Right cardiac atrium (tissue), 5 donors: ENCODE measurements at places on chromosomes 2 and 18.

DNA sequence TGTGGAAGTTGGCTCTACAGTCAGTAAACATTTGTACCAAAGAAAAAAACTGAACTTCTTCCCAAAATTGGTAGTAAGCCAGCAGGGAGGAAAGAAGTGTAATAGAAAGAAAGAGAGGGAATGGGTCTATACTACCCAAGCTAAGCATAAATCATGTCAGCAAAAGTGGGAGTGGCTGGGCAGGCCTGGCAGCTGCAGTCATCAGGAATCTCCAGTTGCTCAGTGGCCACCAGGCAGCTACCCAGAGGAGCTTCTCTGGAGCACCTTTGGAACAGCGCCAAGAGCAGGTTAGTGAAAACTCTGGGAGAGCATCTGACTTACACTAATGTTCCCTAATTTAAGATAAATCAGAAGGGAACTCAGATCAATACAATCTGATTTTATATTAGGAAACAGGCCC lies 14.3 kb downstream of the FRZB start:
- DNase-seq = no peak

- DNase-seq = no peak
Measured at GRCh38 chr2:24912986-24913385, 7.1 kb downstream of the ADCY3 start.

DNA sequence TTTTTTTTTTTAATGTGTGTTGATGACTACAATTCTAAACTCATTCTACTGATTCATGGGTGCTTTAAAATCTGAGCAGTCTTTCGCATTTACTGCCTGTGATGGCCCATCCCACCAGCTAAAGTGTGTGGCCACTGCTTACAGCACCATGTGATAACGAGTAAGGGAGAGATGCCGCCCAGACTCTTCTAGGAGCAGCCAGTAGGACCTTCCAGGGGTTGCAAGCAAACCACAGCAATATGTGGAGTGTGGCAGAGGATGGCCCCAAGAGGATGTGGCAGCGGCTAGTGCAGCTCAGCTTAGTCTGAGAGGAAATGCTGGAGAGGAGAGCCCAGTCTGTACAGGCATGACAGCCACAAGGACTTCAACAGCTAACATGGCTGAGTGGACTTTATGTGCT lies 14.9 kb downstream of the IL1B start:
- DNase-seq = no peak

GRCh38 chr18:53380063-53380639 lies 844.3 kb downstream of the MBD2 start:
- no peak for DNase-seq

- DNase-seq = no peak
Measured at GRCh38 chr2:96537734-96538486, 1.4 kb downstream of the ARID5A start.

DNA sequence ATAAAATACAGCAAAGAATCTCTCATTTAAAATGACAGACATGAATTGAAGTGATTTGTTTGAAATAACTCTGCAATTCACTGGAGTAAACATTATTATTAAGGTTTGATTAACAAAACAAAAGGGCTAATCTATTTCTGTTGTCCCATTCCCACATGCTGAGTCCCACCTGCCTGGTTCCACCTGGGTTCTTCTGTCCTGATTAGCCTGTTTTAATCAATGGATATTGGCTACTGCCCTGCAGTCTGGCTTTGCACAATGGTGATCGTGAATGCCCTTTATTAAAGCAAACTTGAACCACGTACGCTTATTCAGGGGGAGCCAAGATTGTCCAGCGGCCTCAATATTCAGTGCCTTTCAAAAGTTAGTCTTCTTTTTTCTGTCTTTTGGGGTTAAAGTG lies 72.8 kb upstream of the CDH19 start:
- no peak for DNase-seq
